ENCODE measurements at places on chromosomes 12 and 14.

DNA sequence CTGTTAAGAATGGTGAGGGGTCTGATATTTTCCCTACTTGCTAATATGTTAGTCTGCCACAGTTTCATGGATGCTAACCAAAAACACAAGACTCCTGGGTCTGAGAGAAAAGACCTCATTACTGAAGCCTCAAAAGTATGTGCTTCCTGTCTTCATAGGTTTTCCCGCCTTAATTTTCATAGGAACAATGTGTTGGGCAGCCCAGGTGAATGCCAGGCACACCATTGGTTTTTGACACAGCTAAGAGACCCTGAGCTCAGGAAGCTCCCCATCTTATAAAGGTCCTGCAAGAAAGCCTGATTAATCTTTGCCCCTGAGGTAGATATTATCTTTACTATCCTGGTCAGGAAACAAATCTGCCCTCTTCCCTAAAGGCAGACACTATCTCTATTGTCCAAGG, 464.1 kb downstream of the MDGA2 start:
- DNase-seq: no peak

DNA sequence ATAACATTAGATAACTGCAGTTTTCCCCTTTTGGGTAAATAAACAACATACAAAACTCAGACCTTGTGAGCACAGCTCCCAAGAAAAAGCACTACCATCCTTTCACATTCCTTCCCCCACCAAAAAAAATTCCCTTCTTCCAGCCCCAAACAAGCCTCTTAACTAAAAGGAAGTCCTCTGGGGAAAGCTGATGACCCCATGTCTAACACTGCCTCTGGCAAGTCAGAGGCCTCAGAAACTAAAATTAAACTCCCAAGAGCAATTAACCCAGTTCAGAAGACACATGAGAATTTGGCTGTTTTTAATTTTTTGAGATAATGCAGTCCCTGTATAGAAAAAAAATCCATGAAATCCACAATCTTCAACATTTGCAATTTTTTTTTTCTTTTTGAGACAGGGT, 127.7 kb downstream of the SPTSSA start:
- DNase-seq: no peak

DNA sequence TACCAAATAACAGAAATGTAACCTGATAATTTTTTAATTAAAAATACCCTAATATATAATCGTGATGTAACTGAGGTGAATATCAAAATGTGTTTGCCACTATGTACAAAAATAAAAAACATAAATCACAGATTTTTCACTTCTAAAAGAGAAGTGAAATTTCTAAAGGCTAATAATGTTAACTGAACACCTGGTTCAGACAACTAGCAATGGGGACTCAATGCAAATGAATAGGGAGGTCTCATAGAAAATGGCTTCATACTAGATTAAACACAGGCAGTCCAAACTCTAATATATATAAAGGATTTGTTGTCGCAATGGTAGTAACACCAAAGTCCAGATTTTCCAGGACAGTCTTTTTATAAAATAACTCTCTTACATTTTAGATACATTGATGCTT, 365.4 kb upstream of the ATP2B1 start:
- no peak for DNase-seq

DNA sequence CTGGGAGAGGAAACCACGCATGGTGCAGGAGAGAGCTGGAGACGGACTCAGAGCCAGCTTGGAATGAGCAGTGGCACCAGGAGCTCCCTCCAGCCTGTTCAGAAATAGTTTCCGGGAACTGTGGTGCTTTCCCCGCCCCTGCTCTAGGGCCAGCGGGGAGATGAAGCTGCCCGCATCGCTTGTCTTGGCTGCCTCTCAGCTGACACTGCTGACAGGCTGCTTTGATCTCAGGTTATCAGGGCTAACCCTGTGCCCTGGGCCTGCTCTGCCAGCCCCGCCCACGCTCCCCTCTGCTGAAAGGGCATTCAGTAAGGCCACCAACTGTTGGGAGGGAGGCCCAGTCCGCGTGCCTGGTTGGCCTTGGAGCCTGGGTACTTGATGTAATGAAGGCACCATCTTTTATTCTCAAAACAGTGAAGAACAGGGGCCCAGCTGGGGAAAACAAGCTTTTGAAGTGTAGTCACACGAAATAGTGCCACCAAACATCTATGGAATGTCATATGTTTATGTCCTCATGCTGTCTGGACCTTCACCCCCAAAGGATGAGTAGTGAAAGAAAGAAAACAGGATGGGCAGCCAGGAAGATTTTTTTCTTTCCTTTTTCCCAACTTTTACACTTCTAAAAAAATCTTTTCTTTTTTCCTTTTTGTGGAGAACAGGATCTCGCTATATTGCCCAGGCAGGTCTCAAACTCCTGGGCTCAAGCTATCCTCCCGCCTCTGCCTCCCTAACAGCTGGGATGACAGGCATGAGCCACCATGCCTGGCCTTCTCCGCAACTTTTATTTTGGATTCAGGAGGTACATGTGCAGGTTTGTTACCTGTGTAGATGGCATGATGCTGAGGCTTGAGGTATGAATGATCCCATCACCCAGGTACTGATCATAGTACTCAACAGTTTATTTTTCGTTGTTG, 115.9 kb upstream of the TBX3 start:
- no peak for DNase-seq

DNA sequence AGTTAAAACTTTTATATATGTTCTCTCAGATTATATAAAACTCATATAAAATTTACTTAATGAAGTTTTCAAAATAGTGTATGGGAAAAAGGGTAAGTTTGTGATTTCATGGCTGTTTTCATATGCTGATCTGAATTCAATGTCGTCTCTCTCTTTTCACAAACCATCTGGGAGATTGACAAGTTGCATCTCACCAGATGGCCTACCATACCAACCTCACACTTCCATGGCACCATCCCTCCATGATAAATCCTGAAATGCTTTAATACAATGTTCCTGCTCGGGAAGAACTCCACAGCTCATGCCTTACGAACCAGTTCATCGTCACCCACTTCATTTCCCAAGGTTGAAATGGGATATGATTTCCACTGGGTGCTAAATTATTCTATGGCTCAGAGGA, 22.3 kb downstream of the PTPRO start:
- DNase-seq: no peak

DNA sequence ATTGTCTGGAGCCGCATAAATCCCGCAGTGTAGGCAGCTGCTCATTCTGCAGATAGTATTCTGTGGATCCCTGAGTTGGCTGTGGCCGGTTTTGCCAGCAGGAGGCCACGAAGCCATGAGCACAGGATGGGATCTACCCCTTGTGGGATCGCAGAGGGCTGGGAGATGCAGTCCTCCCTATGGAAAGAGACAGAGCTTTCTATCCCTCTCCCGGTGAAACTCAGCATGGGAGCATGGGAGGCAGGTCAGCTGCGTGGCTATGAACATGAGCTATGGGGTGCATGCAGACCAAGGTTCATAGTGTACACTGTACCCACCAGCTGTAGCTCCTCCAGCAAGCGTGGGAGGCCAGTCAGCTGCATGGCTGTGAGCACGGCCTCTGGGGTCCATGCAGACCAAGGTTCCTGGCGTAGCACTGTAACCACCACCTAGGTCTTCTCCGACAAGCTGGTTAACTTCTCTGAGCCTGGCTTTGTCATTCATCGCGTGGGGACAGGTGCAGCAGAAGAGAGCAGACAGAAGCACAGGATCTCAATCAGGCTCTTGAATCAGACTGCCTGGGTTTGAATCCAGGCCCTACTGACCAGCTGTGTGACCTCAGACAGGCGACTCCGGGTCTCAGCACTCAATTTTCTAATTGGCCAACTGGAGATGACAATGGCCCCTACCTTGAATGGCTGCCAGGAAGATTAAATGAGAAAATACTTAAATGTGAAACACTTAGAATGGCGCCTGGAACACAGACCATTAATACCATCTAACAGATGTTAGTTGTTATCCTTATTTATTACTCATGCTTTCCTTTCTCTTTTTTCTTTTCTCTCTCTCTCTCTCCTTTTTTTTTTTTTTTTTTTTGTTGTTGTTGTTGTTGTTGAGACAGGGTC, 6.0 kb downstream of the BDKRB1 start:
- DNase-seq: no peak

GRCh38 chr14:101813171-101813759, 51.8 kb downstream of the PPP2R5C start:
- DNase-seq: no peak

All from activated naive CD4-positive, alpha-beta T cell treated with anti-CD3 and anti-CD28 coated beads, Interleukin-2, amount 50 U/mL, for 72 hours (primary cell).